ENCODE measurements at places on chromosomes 12 and 14.

GRCh38 chr14:104966981-104967385, 11.2 kb downstream of the AHNAK2 start:
- no peak for DNase-seq

- no peak for DNase-seq
These were observed 1.2 kb upstream of the C1R start for GRCh38 chr12:7093486-7093885.

DNA sequence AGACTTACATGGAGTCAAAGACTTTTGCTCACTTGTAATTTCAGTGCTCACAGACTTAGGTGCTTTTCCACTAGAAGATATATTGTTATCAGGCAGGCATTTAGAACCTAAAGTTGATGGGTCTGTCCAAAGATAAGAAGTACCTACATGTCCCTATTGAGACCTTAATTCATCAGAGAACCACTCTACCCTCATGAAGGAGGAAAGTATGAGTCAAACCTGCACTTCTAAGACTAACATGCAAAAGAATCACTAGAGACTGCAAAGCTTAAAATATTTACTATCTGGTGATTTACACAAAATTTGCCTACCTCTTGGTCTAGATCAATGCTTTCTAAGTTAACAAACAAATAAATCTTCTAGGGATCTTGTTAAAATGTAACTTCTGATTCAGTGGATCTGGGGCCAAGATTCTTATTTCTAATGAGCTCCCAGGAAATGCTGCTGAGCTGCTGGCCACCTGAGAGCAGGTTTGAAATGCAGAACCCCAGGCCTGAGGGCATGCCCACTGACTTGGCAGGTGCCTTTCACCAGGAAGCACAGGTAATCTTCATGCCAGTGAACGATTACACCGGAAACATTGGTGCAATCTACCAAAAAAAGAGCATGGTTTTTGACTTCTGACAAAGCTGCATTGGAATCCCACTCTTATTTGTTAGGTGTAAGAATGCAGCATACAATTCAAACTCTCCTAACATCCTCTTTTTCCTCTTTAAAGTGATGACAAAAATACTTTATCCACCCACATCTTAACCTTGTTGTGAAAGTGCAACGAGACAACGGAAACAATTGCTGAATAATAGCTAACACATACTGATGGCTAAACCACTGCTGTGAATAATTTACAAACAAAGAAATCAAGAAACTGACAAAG, 214.2 kb downstream of the ADAMTS20 start:
- DNase-seq = no peak

DNA sequence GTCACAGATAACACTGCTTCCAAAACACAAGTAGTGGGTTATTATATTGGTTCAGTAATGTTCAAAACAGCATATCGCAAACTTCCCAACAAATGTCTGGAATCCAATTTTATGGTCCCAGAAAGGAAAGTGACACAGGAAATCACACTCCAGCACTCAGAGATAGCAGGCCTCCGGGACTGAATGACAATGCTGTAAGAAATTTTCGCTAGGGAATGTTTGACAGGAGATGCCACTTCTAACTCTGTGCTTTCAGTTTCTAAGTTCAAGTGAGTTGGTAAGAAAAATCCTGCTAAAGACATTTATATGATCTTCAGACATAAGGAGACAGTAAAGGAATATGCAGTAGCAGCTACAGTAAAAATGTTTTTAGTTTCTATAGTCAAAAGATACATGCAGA, 93.2 kb downstream of the SLC2A13 start:
- DNase-seq = no peak

DNA sequence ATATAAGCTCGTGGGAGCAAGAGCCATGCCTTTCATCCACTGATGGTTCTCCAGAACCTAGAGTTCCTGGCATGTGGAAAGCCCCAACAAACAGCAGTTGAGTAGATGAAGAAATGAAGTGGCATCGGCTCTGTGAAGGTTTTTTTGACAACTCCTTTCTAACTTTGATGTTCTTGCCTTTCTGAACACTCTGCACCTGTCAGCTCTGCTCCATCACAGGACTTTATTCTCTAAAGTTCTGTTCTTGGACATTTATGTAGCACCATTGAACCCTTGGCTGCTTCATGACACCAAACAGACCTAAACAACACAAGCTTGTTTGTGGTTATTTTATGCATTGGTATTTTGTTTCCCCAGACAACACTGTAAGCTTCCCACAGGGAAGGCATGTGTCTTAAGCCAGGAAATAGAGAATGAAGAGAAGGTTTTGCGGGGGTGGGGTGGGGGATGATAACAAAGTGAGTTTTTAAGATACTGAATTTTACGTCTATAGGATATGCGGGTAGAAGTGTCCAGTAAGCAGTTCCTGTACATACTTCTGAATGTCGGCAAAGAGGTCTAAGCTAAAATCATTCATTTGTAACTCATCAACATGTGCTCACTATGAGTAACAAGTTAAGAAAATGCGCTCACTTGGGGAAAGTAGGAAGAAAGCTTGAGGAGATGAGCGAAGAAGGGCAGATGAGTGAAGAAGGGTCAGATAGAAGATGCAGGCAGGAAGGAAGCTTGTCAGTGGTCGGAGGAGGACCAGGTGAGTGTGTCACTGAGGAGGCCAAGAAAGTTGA, 146.0 kb upstream of the PLEKHG7 start:
- no peak for DNase-seq

DNA sequence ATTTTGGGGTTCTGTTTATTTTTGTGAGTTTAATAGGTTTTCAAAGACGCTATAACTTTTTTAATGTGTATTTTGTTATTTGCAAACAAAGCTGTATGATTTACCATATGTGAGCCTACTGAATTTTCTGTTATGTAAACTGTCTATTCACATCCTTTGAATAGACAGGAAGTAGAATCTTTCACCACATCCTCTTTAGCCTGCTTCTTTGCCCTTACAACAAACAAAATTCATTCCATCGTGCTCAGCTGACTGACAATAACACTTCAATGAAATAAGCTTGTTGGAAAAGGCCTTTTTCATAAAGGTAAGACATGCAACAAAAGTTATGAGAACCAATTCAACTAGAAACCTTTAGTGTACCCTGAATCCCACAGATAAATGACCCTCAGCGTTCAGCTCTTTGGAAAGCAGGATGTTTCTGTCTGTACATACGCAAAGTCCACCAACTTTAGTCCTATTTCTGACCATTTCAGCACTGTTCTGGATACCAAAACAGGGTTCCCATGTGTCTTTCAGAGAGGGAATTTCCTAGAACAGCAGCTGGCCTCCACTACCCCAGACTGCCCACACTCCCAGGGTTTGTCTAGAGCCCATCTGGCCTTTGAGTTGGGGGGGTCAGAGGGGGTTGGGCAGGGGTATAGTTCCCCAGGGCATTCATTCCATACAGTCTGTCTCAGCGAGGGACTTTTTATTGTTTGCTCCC, 71.3 kb downstream of the DUSP6 start:
- DNase-seq = peak; percentile 28

DNA sequence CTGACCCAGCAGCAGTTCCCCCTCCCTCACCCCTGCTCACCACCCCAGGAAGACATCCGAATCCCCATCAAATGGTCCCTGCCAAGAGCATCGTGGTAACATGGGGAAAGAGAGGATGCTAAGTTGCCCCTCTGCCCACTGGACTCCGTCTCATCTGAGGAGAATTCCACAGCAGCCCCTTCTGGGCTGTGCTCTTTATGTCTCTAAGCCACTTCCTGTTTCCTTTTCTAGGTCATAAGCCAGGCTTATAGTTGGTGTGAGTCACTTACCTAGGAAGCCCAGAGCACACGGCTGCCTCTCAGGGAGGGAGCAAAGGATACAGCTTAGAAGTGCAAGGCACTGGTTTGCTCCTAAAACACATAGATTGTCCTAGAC, 76.0 kb downstream of the VCPKMT start:
- no peak for DNase-seq

- DNase-seq = no peak
These were observed 12.3 kb downstream of the CAPS2 start for GRCh38 chr12:75317784-75318183.

DNA sequence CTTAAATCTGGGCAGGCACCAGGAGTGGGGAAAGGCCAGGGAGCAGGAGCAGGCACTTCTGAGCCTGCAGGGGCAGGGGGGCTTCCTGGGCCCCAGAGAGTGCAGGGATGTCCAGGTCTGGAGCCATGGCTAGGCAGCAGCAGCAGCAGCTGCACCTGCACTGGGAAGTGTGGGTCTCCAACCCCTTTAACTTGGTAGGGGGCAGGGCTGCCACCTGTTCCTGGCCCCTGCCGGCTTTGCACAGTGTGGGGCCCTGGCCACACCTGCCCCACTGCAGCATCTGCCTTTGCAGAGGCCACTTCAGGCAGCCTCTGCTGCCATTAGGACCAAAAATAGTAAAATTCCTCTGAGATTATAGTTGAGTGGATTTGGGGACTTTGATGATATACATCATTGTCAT, 138.5 kb downstream of the SLC16A7 start:
- DNase-seq = no peak

DNA sequence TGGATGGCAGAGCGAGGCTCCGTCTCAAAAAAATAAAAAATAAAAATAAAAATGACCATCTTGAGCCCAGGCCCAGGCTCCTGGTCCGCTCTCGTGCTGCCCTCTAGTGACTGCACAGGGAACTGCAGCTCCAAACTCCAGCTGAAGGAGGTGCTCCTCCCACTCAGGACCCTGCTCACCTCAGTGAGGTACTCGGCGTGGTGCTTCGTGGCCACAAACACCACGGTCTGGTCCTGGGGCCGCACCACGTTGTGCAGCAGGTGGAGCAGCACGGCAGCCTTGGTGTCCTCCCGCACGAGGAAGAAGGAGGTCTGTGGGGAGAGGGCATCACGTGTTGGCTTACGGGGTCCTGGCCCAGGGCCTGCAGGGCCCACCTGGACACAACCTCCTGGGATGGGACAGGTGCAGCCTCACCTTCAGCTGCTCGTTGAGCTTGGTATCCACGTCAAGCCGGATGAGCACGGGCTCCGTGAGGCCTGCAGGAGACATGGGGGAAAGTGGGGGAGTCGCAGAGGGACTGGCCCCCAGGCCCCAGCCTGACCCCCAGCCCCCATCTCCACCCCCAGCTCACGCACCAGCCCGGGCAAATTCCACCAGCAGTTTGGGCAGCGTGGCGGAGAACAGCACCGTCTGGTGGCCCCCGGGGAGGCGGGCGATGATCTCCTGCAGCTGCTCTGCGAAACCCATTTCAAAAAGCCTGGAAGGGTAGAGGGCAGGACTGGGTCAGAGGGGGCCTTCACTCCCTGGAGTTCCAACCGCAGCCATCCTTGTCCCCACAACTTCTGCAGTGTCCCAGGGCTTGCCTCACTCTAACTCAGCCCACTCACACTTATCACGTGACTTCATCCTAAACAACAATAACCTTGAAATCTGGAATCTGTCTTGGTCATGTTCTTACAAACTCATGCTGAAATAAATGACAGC, 10.6 kb downstream of the DDX54 start:
- DNase-seq = peak; percentile 79

DNA sequence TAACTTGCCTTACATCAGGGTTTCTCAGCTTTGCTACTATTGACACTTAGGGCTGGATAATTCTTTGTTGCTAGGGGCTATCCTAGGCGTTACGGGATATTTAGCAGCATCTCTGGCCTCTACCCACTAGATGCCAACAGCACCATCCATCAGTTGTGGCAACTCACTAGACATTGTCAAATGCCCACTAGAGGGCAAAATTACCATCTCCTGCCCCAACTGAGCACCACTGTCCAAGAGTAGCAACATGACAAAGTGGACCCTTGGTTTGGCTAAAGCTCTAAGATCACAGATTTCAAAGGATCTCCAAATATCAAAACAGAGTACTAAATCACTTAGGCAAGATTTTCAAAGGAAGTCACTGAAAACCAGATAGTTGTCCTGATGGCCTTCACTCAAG, 251.7 kb upstream of the TBX3 start:
- no peak for DNase-seq

DNA sequence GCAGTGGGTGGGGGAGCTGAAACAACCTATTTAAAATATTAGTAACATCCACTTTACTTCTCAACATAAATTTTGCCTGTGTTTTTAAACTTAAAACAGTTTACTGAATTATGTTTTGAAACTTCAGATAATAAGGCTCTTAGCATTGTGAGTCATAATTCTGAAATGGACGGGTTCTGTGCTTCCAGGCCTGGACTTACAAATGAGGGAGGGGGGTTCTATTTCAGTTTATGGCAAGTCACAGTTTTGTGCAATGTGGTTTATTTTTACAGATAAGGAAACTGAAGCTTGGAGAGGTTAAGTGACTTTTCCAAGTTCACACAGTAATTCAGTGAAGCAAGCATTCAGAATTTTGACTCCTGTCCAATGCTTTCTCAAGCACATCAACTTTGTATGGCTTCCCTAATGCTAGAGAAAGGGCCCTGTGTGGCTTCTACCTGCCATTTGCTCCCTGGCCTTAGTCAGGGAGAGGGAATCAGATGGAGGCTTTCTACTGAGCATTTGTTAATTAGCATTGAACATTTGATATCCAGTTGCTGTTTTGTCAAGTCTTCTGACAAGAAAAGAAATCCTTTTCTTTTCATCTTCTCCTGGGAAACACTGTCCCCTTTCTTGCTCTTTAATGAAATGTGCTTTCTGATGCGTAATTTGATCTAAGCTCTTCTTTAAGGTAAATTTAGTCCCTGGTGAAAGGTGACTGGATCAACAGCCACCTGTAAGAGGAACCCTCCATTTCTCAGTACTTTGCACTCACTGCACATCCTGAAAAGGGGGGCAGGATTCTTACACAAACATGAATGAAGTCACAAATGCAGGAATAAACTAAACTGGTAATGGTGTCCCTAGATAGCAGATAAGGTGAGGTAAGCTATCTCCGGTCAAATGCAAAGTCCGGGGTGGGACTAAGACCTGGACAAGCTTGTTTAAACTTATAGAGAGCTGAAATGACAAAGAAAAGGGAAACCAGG, 2.5 kb upstream of the SALL2 start:
- DNase-seq = no peak

DNA sequence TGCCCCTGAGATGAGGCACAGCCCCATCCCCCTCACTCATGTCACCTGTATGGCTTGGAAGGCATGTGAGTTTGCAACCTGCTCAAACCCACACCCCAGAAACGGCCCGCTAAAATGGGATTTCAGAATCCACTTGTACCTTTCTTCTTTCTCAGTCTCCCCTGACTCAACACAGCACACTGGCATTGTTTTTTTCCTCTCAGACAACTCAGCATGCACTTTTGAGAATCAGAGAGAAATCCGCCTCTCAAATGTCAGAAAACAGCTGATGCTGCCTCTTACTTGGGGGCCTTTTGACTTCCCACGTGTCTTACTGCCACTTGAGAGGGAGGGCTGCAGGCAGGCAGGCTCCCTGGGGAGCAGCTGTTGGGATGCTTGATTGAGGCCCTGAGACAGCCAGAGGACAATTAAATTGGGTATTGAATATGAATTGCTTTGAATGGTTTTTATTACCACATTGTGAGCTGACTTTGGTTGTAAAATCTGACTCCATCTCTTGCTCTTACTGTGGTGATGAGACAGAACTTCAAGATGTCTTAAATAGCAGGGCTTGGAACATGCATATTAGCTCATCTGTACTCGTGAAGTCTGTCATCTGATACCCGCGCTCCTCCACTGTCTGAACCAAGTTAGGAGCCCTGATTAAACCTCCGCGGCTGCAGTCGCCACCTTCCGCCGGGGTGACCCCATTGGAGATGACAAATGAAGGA, 96.6 kb downstream of the APAF1 start:
- DNase-seq = peak; percentile 52

Data from tongue (tissue), 3 donors.